ENCODE measurements at places on chromosomes 7 and 10.

GRCh38 chr7:105439174-105439893 is 50.6 kb upstream of the SRPK2 start:
- no peak for DNase-seq

- DNase-seq = peak; percentile 65
Observed at GRCh38 chr10:128062881-128063563, 63.2 kb downstream of the MKI67 start.

DNA sequence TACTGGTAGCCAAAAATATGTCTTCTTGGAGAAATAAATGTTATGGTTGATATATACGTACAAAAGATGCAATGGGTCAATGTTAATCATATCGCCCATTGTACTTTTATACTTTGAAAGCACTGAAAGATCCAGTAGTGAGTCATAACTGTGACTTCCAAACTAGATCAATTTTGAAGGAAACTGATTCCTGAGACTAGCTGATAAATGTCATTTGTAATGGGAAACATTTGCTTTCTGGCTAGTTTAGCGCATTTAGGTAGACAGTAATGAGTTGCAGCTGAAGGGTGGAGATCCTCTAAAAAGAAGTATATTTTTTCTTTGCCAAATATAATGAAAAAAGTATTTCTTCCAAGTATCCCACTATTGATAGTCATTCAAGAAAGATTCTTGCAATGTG is 53.5 kb upstream of the ARHGAP21 start:
- DNase-seq = no peak

- DNase-seq = no peak
Observed at GRCh38 chr7:102289057-102289456, 2.4 kb downstream of the SH2B2 start.

- DNase-seq = no peak
Observed at GRCh38 chr7:85055906-85056305, 130.9 kb downstream of the SEMA3D start.

Data from CD4-positive, alpha-beta T cell (primary cell).